ENCODE measurements at places on chromosomes 2 and 18. TPM values are rescaled to one million over a fixed set of nuclear protein-coding genes. Genes with fewer than 3 reads are reported as not detected.

The UNC80 gene
- total RNA-seq: 9.0 TPM

The NPHP1 gene
- 2.5 TPM for total RNA-seq

The PIEZO2 gene
- total RNA-seq: 50.1 TPM

The ABCG5 gene
- not detected for total RNA-seq

The CNDP1 gene
- 0.27 TPM for total RNA-seq

The MYO5B gene
- 2.7 TPM for total RNA-seq

The MZT2A gene
- 100 TPM for total RNA-seq

Measured in glutamatergic neuron (in vitro differentiated cells).